ENCODE measurements at places on chromosomes 4 and X.

GRCh38 chrX:40406330-40406859, 174.4 kb upstream of the ATP6AP2 start:
- no peak for DNase-seq

- no peak for DNase-seq
Measured at GRCh38 chr4:10413177-10413576, 44.0 kb downstream of the ZNF518B start.

GRCh38 chr4:64940698-64941097, 531.4 kb upstream of the TECRL start:
- DNase-seq = no peak

DNA sequence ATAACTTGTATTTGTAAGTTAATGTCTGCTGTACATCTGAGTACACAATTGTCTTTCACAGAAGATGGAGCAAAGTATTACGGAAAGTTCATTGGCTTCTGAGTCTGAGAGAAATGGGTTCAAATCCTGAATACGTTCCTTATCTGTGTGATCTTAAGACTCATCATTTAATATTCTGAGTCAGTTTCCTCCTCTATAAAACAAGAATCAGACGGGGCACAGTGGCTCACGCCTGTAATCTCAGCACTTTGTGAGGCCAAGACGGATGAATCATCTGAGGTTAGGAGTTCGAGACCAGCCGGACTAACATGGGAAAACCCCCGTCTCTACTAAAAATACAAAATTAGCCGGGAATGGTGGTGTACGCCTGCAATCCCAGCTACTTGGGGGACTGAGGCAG, 57.8 kb downstream of the APBB2 start:
- no peak for DNase-seq

DNA sequence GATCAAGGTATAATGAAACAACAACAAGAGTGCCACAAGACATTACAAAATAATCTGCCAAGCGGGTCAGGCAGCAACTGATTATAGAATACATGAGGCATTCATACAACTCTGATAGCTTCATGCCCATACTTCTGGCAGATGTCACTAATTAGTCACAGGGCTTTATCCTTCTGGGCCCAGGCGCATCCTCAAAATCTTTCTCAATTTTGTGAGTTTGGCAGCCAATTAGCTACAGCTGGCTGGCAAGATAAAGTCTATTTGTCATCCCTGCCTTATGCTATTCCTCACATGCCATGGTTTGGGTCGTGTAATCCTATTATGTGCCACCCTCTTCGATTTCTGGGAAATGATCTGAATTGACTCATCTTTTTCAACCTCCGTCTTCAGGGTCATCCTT, 254.3 kb downstream of the PACRGL start:
- DNase-seq = no peak

- no peak for DNase-seq
Measured at GRCh38 chrX:105462186-105462585, 241.7 kb upstream of the TEX13A start.

- no peak for DNase-seq
Measured at GRCh38 chr4:81237791-81238190, 22.8 kb upstream of the PRKG2 start.

- no peak for DNase-seq
Measured at GRCh38 chr4:37767546-37767945, 58.9 kb upstream of the PGM2 start.

- no peak for DNase-seq
Measured at GRCh38 chrX:109926743-109927662, 75.9 kb upstream of the TMEM164 start.

DNA sequence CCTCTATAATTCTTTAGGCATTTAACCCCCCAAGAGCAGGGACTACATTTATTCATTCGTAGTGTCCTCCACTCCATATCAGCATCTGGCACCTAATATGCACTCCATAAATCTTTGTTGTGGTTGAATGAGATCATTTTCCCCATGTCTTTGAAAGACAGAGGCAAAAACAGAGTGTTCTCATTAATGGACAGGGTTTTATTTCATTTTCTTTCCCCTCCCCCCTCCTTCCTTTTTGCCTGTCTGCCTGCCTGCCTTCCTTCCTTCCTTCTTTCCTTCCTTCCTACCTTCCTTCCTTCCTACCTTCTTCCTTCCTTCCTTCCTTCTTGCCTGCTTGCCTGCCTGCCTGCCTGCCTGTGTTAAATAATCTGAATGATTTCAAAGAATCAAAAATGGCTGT, 83.2 kb downstream of the SHROOM3 start:
- no peak for DNase-seq

- DNase-seq = no peak
Measured at GRCh38 chrX:137896123-137896522, 330.2 kb downstream of the ZIC3 start.

- no peak for DNase-seq
Measured at GRCh38 chr4:173318648-173319211, 15.4 kb downstream of the HMGB2 start.

GRCh38 chrX:15050395-15050794, 177.2 kb downstream of the MOSPD2 start:
- DNase-seq = no peak

DNA sequence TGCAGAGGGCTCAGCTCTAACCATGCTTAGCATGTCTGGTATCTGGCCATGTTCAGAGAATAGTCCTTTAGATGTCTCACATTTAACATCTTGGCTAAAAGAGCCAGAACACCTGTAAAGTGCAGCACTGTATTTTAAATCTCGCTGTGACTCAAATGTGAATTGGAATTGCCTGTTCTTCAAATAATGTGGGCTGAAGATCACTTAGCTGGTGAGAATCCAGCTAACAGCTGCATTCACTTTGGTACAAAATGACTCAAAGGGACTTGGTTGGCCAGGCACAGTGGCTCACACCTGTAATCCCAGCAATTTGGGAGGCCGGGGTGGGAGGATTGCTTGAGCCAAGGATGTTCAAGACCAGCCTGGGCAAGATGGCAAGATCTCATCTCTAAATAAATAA, 63.5 kb upstream of the PLAC8 start:
- no peak for DNase-seq

GRCh38 chr4:77127215-77127614, 29.8 kb upstream of the CCNG2 start:
- no peak for DNase-seq

DNA sequence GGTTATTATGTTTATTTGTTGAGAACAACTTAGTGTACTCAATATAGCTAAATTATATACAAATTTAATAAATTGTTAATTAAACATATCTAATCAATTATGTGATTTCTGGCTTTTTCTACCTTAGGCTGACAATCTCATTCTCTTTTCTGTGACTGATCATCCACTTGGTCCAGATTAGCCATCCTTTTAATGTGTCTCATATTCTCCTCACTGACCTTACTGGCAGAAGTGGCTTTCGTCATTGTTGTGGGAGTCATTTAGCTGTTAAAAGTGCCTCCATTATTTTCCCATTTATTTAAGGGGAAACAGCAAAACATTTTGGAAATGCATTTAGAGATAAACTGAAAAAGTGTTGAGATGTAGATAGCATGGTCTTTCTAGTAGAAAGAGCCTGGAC, 172.2 kb downstream of the CCSER1 start:
- no peak for DNase-seq

Data from effector memory CD8-positive, alpha-beta T cell (primary cell).